ENCODE measurements at places on chromosomes 7 and 10.

DNA sequence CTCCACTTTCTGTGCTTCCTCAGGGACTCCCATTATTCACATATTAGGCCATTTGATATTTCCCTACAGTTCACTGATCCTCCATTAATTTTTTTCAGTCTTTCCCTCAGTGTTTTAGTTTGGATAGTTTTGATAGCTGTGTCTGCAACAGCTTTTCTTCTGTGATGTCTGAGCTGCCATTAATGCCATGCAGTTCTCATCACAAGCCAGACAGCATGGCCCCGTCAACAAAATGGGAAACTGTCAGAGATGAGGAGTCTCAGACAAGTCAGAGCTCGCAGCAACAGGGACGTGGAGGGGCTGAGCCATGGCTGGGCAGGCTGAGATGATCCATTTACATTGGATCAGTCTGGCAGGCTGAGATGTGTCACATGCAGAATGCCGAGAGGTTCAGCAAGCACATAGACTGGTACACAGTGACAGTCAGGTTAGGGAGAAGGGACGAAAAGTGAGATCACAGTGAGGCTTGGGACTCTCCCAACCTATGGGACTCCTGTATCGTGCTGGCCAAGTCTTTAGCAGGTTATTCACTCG is 65.4 kb downstream of the NPS start:
- DNase-seq, result no peak

DNA sequence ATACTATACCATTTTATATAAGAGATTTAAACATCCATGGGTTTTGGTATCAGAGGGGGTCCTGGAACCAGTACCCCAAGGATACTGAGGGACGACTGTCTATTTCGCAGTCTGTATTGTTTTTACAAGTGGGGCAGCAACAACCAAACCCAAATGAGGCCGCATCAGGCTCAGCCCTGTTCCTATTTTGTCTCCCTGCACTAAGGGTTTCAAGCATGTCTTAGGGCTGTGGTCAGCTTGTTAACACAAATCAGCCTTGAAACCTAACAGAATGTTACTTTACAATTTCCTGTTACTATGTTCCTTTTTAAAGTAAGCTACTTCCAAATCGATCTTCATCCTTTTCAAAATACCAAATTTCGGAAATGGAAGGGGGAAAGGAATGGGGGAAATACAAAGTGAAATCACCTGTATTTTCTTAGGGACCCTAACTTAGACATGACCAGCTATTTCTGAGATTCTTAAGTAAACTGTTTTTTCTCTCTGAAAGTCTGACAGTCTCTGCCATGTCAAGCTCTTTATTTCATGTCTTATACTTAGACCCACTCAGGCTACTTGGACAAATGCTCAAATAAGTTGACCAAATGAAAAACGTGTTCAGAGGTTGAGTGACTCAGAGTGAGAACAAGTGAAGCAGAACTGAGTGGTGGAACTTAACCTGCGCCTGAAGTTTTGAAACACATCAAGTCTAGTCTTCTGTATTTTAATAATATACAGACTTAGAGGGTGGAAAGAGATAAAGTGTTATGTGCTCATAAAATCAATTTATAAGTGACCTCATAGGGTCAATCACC is 75.8 kb downstream of the C1GALT1 start:
- DNase-seq, result no peak

GRCh38 chr7:151553356-151553755 is 33.7 kb upstream of the RHEB start:
- no peak for DNase-seq

DNA sequence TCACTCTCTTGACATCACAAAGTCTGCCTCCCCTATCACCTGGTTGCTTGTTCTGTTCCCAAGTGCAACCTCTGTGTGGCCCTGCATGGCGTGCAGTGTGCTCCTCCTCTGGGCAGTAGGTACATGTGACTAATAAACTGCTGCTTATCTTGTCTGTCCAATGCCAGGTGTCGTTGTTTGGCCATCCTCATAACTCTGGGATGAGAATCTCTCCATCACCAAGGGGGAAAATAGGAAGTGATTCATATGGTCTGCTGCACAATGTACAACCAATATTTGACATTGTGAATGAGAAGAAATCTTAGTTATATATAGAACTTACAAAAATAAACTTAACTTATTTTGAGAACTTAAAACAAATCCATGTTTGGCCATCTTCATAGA is 135.2 kb downstream of the INHBA start:
- no peak for DNase-seq

DNA sequence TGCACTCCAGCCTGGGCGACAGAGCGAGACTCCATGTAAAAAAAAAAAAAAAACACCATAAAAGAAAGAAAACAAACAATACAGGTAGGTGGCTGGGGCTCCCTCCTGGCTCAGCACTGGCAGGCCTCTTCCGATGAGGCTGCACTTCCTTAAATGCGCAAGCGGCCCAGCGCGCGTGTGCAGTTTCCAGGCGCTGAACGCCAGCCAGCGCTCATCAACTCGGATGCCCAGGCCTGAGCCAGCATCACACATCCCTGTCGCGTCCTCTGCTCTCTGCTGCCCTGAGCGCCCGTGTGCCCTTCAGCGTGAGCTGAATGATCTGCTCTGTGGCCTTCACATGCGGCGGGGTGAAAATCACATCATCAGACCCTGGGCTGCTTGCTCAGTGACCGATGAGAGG is 31.8 kb downstream of the NUDT1 start:
- DNase-seq, result no peak

GRCh38 chr10:83943920-83944319 is 195.4 kb upstream of the GHITM start:
- no peak for DNase-seq

DNA sequence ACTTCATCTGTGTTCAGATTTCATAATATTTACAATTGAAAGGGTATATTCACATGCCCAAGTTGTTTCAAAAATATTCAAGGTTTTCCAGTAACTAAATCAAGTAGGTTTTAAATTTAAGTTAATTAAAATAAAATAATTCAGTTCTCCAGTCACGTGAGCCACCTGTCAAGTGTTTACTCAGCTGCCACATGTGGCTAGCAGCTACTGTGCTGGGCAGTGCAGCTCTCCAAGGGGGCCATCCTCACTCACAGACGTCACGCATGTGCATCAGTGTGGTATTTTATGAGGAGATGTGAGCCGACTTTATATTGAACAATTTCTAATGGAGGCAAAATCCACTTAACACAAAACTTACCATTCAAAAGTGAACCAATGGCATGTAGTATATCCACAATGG is 69.7 kb upstream of the CAMK2B start:
- no peak for DNase-seq

DNA sequence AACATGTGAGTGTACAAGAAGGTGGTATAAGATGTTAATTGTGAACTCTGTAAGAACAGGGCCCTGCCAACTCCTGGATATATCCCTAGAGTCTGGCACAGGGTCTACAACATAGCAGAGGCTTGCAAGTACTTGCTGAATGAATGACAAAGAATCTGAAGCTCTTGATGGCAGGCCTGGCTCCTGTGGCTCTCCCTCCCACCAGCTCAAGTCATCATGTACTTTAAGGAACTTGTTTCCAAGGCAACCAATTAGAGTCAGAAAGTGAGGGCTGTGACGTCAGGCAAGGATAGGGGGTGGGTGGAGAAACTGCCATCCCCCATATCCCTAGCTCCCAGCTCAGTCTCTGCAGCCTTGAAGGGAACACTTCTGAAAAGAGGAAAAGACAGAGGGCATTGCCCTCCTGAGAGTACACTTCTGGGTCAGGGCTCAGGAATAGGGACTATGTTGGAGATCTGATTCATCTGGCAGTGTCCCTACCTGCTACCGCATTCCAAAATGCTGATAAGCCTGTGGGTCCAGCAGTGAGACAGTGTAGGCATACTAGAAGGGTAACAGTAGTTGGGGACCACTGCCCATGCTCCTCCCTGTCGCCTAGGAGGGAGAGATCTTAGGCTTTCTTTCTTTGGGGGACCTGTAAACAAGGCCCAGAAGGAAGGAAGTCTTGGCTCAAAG is 34.6 kb upstream of the BTRC start:
- no peak for DNase-seq

DNA sequence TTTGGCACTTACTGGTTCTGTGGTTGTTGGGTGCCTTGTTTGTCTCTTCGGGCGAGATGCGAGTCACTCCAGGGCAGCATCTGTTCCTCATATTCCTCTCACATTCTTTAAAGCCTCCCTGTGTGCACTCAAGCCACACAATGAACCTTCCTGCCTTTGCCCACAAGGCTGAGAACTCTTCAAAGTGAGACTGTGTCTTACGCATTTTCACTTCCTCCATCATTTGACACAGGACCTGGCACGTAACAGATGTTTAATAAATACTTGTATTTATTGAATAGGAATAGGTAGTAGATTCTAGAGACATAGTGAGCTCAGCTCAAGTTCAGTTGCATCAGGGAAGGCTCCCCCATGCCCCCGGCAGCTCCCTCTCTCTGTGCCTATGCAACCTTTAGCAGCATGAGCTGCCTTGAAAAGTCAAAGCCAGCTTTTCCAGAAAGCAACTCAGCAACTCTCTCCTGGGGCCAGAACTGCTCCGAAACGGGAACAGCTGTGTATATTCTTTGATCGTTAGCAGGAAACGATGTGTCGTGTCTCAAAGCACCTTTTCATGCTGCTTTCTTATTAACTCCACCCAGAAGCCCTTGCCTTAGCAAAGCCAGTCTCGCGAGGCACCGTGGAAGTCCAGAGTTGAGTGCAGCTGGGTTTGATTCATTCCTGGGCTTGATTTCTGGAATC is 97.5 kb downstream of the PFKFB3 start:
- DNase-seq, result no peak
